Endothelial cell (in vitro differentiated cells): ENCODE measurements at places on chromosomes 12 and 14.

GRCh38 chr12:31603546-31604009 is 12.6 kb upstream of the DENND5B start:
- DNase-seq = no peak

DNA sequence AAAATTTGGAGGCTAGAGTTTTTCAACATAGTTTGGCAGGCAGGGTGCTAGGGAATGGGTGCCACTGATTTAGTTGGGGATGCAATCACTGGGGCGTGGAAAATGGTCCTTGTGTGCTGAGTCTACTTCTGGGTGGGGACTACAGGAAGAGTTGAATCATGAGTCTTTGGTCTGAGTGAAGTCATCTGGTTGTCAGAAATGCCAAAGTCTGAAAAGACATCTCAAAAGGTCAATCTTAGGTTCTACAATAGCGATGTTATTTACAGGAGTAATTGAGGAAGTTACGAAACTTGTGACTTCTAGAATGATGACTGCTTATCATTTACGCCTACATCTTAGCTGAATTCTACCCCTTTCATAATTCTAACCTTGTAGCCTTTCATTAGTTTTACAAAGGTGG is 209.1 kb downstream of the NUBPL start:
- DNase-seq = no peak

GRCh38 chr14:71358209-71358931 is 451.1 kb downstream of the PCNX1 start:
- no peak for DNase-seq

DNA sequence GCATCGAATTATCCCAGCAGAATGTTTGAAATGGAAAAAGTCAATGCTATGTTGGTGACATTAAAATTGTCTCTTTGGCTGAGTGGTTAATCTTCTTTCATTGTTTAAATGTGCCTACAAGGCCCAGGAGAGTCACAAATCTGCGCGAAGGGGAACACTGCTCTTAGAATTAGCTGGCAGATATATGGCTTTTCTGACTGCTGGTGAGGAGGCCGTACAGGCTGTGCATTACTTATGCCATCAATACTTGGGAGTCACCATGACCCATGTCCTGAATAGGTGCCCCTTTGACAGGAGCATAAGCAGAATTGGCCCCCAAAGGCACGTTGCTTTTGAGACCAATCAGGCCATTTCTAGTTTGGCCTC is 521.5 kb downstream of the FUT8 start:
- DNase-seq = no peak

GRCh38 chr14:22047115-22047514 is 373.5 kb upstream of the OR4E1 start:
- DNase-seq = peak; percentile 21

DNA sequence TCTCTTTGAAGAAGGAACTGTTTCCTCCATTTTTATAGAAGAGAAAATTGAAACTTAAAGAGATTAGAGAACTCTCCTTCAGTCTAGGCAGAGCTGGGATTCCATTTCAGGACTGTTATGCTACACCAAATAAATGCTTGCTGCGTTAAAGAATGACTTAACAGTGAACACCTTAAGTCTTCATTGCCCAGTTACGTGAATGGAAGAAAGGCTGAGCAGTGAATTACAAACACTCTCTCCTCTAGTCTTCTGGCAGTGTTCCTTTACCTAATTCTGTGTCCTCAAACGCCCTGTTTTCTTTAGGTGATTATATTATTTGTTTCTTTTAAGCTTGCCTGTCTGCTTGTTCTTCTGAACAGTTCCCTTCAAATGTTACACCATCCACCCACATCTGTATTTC is 59.7 kb downstream of the RCOR1 start:
- DNase-seq = no peak

DNA sequence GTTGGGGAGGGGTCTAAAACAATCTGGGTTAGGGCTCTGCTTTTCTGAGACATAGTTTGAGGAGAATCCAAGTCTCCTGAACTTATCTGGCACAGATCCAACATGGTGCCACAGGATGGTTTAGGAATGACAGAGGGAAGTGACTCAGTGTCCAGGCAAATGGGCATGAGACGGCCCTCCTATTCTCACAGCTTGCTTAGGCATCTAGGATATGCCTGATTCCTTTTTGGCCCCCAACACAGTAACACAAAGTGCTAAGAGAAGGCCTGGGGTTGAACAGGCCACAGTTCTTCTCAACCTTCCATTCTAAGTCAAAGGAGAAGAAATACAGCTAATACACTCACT is 117.7 kb downstream of the ZFP36L1 start:
- DNase-seq = no peak

- no peak for DNase-seq
These were observed 145.9 kb downstream of the NRXN3 start for GRCh38 chr14:78316052-78316451.

- DNase-seq = no peak
These were observed 7.7 kb upstream of the TRAFD1 start for GRCh38 chr12:112117685-112118084.

DNA sequence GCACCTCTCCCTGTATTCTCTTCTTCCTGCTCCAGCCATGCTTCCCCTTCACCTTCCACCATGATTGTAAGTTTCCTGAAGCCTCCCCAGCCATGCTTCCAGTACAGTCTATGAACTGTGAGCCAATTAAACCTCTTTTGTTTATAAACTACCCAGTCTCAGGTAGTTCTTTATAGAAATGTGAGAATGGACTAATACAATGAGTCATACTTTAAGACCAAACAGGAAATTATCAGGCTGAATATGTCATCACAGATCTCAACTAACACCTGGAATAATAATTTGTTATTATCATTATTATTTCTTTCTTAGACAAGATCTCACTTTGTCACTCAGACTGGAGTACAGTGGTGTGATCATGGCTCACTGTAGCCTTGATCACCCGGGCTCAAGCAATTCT is 85.4 kb downstream of the KCNMB4 start:
- DNase-seq = no peak

DNA sequence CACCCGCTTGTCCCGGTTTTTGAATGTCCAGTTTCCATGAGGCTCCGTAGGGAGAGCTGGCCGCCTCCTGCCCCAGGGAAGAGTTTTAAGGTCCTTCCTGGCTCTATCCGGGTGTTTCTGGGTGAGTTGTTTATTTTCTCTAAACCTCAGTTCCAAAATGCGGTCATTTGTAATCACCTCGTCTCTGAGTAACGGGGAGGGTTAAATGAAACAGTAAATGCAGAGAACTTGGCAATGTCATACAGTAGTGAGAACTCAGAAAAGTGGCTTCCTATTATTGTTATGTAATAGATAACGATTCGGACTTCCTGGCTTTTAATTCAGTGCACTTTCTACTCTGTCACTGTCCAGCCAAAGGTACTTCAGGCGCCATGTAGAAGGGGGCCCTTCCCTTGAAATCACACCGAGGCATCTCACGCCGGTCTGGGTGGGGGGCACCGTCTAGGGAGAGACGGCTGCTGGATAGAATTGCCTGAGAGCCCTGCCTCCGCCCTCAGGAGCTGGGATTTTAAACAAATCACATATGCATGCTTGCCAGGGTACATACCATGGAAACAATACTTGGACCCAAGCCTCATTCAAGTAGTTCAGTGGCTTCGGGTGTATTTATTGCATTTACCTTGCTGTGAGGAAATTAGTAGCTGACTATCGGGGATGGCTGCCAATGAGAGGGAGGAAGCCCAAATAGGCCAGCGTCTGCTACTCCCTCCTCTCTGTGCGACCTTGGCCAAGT is 26.4 kb downstream of the NOS1 start:
- no peak for DNase-seq

DNA sequence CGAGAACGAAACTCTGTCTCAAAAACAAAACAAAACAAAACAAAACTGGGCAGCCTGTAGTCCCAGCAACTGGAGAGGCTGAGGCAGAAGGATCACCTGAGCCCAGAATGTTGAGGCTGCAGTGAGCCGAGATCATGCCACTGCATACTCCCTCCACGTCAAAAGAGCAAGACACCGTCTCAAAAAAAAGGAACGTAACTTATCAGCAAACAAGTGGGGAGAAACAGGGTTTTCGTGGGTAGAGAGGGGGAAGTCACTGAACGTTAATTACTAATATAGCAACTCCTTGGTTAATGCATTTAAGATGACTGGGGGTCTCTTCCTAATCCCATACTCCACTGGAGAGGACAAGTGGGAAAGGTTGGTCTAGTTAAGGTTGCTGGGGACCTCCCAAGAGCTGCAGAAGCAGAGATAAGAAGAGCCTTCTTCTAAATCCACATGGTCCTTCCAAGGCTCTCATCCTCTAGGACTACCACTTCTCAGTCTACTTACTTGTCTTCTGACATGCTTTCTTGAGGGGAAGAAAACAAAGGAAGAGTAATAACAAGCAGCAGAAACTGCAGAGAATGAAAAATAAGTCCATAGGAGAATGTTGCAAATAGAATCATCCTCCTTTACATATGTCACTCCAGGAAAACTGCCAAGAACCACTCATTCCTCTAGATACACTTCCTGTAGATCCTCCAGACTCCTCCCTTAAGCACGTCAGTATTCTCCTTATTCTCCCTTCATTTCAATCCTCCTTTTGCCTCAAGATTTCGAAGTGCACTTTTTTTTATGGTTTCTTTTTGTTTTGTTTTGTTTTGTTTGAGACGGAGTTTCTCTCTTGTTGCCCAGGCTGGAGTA is 5.8 kb downstream of the NUMB start:
- no peak for DNase-seq

DNA sequence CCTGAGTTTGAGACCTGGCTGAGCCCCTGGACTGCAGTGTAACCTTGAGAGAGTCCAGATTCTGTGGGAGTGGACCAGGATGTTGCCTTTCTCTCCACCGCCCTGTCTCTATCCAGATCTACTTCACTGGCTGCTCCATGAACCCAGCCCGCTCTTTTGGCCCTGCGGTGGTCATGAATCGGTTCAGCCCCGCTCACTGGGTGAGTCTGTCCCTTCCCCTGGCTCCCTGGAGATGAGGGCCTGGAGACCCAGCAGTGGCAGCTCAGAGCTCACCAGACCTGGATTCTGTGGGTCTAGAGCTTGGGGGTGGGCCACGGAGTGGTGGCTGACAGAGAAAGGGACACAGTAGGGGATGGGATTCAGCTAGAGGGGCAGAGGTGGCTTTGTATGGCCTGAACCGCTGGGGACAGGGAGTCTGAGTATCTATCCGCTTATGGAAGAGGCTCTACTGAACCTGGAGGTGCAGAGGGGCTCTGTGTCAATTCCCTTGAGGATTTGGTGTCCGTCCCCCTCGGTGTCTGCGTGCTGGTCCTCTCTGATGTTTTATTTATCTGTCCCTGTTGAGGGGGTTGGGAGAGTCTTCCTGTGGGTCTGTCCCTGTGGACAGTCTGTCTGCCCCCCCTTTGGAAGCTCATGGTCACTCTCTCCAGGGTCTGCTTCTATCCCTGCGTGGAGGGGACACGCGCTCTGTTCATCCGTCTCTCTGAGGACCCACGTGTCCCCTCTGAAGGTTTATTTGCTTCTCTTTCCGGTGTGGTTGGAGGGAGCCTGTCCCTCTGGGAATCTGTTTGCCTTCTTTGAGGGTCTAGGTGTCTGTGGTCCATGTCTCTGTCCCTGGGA is 2.5 kb downstream of the AQP5 start:
- no peak for DNase-seq

- no peak for DNase-seq
These were observed 392.7 kb downstream of the RPS29 start for GRCh38 chr14:49193332-49194065.

DNA sequence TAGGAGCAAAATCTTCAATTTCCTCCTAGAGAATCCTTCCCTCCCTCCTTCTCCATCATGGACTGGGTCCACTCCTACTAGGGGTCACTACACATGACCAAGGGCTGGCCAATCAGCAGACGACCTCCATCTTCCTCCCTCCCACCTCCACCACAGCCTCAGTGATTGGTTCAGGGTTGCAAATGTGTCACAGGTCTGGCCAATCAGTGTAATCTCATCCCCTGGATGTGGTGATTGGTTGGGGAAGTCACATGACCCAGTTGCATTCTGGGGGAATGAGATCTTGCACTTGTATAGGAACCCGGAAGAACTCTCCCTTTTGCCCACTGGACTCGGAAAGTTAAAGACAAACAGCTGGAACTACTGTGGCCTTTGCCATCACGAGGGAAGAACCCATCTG is 169.2 kb downstream of the PIWIL1 start:
- no peak for DNase-seq

DNA sequence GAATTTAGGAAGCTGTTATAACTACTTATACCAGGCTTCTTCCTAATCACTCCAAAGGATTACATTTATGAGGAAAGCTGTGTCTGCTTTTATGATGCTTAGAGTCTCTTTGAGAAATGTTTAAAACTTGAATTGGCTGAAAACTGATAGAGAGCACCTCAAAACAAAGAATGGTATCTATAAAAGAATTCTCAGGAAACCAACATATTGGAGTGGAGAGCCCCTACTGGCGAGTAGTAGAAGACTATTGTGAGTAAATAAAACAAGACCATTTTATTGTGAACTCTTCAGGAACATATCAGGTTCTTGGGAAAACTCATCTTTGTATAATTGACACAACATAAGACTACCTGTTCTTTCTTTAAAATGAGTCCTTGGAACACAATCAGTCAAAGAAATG is 578.6 kb downstream of the RERGL start:
- no peak for DNase-seq

GRCh38 chr14:34009956-34010355 is 59.1 kb upstream of the EGLN3 start:
- no peak for DNase-seq

GRCh38 chr14:36316131-36316530 is 4.3 kb downstream of the MBIP start:
- DNase-seq = no peak

- no peak for DNase-seq
These were observed 5.3 kb upstream of the SERPINA5 start for GRCh38 chr14:94575730-94576585.

GRCh38 chr12:119829439-119829838 is 47.7 kb downstream of the CIT start:
- no peak for DNase-seq

GRCh38 chr14:65943916-65944410 is 531.4 kb downstream of the FUT8 start:
- DNase-seq = no peak

DNA sequence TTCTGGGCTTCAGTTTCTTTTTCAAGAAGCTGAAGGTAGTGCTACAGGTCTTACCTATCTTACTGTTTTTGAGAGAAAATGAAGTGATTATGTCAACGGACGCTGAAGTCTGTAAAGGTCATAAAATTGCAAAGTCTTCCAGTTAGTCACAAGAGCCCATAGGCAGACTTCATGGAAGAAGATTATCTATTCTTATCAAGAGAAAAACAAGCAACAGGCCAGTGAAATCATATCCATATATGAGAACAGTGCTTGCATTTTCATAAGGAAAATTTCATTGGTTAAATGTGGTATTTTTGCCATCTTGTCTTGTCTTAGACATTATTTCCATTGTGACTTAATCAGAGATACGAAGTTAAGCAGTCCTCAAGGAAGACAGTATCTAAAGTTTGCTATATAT is 412.7 kb upstream of the SEL1L start:
- DNase-seq = no peak

GRCh38 chr12:77947330-77947729 is 116.6 kb downstream of the NAV3 start:
- DNase-seq = no peak

GRCh38 chr12:132239796-132240668 is 89.4 kb downstream of the GALNT9 start:
- no peak for DNase-seq
